Activated effector memory CD4-positive, alpha-beta T cell treated with anti-CD3 and anti-CD28 coated beads, Interleukin-2, amount 50 U/mL, for 16 hours (primary cell): ENCODE measurements at places on chromosomes 4 and X.

GRCh38 chrX:10239611-10240064, 82.9 kb downstream of the CLCN4 start:
- DNase-seq = no peak

GRCh38 chr4:181475359-181475758, 767.8 kb upstream of the TENM3 start:
- no peak for DNase-seq

GRCh38 chr4:55485821-55486220, 60.9 kb downstream of the CLOCK start:
- no peak for DNase-seq

GRCh38 chrX:46703980-46704379, 54.9 kb downstream of the SLC9A7 start:
- no peak for DNase-seq

- DNase-seq = no peak
Observed at GRCh38 chr4:113740857-113741379, 20.6 kb downstream of the CAMK2D start.

GRCh38 chrX:109720947-109721346, 12.1 kb downstream of the ACSL4 start:
- no peak for DNase-seq

- no peak for DNase-seq
Observed at GRCh38 chr4:185716141-185716551, 95.8 kb downstream of the SORBS2 start.

GRCh38 chrX:68533656-68534055, 34.8 kb downstream of the YIPF6 start:
- DNase-seq = no peak

DNA sequence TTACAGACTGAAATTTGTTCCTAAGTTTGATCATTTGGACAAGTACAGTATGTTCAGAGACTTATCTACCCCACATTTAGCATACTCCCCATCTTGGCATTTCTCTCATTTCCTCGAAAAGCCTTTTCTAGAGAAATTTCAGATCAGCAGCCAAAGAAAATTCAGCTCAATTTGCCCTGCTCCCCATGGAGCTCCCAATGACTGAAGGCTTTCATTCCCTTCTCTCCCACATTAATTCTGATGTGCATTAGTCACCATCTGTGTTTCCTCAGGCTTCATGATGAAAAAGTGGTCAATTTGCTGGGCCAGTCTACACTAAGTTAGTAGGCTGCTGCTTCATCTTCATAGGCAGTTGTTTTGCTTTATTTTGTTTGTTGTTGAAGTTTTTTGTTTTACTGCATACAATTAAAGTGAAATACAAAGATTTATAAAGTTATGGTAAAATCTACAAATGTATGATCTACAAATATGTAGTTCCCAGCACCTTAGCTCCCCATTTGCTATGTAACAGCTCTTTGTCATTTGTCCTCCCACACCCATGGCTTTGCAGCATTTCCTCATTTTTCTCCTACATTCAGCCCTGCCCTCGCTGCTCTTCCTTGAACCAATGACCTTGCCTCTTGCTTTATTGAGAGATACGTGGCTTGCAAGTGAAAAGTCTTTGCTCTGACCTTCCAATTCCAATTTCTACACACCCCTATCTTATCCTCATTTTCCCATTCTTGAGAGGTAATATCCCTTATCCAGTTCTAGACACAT, 193.9 kb downstream of the ANAPC10 start:
- DNase-seq = no peak

- DNase-seq = no peak
Observed at GRCh38 chr4:189858435-189858834, 82.2 kb upstream of the FRG1 start.

- no peak for DNase-seq
Observed at GRCh38 chr4:138869165-138869564, 146.4 kb upstream of the NOCT start.

- no peak for DNase-seq
Observed at GRCh38 chr4:110107866-110108265, 90.5 kb downstream of the ELOVL6 start.

- DNase-seq = no peak
Observed at GRCh38 chrX:117568238-117568637, 548.4 kb downstream of the KLHL13 start.

- no peak for DNase-seq
Observed at GRCh38 chr4:66613591-66613990, 931.7 kb downstream of the CENPC start.

GRCh38 chr4:169295822-169296221, 25.1 kb upstream of the SH3RF1 start:
- no peak for DNase-seq

DNA sequence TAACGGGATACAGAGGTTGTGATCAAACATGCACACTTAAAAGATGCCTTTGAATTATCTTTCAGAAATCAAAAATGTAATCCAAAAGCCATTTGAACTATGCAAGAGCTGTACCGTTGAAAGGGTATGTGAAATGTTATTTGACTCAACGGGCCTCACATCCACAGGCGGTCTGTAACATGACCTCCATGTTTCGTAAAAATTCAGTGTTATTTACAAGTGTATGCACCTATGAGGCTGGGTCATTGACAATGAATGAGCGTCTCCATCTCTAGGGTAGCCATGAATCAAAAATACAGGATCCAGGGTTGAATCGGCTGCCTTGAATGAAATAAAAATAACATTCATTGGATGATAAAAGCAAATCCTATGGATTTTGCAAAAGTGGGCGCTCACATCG, 100.1 kb downstream of the CRLF2 start:
- DNase-seq = no peak

DNA sequence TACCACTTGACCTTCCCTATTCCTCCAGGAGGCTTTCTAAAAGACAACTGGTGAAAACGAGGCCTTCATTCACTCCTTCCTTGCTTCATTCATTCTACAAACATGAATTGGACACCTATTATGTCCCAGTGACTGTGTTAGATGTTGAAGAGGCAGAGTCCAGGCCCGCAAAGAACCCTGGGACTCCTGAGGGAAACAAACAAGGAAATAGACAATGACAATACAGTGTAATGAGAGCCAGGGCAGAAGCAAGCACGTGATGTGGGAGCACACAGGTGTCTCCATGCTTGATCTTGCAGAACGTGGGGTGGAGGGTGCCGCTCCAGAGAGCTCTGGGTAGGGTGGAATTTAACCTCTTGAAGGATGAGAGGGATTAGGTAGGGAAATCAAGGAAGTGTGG, 137.6 kb upstream of the KLF3 start:
- no peak for DNase-seq

DNA sequence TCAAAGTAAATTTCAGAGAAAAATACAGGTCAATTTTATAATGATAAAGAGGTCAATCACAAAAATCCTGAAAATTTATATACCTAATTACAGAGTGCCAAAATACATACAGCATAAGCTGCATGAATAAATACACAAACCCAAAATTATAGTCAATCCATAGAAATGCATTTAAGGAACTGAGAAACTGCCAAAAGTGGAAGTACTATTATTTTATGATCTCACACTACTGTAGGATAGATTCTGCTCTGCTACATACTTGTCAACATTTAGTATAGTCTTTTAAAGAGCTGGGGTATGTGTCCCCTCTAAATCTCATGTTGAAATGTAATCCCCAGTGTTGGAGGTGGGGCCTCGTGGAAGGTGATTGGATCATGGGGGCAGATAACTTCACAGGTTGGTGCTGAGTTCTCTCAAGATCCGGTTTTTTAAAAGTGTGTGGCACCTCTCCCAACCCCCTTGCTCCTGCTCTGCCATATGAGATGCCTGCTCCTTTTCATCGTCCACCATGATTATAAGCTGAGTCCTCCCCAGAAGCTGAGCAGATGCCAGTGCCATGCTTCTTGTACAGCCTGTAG, 31.8 kb downstream of the CHIC2 start:
- no peak for DNase-seq

DNA sequence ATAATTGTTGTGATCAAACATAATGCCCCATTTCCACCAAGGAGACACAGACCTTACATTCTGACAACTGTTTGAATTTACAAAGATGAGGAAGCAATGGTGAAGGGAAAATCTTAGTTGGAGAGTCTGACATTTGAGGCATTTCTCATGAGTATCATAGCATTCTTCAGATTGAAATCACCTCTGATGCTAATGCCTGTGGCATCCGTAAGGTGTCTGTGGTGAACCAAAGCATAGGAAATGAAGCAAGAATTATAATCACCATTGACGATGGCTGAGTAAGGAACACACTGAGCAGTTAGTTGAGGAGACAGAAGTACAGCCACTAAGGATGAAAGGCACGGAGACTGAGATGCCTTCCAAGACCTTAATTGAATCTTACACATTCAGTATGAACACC, 575.7 kb downstream of the TRIML1 start:
- DNase-seq = no peak

DNA sequence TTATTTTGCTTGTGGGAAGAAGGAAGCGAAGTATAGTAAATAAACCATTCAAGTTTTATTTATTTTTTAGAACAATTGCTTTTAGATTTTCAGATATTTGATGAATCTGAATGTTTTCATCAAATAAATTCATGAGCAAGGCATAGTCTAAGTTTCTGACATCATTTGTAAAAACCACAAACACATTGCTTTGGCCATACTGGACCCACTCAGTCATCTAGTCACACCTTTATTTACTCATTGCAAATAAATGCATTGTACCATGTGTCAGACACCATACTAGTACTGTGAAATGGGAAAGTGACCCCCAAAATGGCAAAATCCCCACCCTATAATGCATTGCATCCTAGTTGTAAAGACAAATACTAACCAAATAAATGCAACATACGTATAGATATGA, 449.1 kb upstream of the SMIM31 start:
- no peak for DNase-seq

GRCh38 chr4:38740303-38740702, 42.5 kb downstream of the TLR10 start:
- DNase-seq = no peak

DNA sequence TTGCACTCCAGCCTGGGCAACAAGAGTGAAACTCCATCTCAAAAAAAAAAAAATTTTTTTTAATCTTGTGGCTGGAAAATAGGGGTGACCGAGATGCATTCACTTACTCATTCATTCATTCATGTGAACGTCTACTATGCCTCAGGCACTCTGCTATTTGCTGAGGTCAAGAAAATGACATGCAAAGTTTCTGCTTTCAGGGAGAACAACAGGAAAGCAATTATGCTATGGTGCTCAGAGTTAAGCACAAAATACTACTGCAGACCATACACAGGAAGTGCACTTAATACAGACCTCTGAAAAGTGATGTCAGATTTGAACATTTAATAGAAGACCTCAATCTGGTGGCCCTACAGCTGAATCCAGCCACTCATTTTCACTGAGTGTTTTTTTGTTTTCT, 59.6 kb upstream of the DUSP21 start:
- no peak for DNase-seq

DNA sequence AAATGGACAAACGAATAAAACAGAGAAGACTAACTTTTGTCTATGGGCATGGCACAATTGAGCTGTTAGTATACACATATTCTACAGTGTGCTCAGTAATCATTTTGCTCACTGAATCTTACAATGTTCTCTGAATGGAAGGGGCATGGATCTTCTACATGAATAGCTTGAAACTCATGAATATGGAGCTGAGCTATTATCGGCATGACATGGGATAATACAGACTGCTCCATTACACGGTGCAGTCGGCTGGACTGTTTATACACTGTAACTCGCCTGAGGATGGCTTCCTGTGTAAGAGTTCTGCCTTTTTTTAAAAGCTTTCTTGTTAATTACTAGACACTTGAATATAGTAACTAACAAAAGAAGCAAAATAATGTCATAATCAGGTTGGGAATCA, 368.5 kb upstream of the MAD2L1 start:
- no peak for DNase-seq

DNA sequence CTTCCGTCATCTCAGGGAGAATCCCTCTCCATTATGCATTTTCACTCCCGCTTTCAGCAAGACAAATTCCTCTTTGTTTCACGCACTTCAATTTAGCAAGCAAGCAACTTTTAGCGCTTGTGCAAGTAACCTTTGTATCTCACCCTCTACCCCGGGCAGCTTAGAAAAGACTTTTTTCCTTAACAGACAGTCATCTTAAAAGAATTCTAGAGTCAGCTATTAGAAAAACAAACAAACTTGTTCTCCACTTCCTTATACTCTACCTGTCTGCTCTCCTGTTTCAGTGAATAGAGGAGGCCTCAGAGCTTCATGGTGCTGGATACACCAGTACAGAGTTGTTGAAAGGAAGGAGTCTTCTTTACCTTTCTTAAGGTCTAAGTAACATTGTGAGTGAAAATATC, 12.1 kb downstream of the TIGD2 start:
- DNase-seq = no peak

DNA sequence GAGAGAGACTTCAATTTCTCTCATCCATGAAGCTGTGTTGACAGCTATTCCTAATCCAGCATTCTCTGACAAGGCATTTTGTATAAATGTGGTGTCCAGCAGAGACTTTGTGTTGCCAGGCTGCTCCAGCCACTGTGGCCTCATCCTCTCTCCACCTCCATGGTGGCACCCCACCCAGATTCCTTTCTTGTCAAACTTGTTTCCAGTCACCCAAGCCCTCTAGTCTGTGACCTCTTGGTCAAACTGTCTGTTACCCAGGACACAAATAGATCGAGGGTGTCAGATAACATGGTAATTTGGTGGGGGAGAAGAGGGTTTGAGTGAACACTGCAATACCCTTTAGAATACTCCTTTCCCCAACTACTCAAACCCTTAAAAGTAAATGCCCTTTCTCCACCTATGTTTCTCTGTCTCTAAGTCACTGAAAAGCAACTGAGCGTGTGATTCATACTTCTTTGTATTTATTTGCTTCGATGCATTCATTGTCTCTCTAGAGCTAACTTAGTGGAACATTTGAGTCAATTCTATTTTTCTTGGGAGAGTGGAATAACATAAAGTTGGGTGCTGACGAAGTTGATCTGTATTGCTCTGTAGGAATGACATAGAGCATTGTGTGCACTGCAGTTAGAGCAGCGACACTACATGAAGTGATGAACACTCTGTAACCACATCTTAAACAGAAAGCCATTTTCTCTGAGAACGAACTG, 13.7 kb downstream of the PITX2 start:
- DNase-seq = no peak

GRCh38 chr4:150593996-150594395, 12.0 kb downstream of the MAB21L2 start:
- no peak for DNase-seq

DNA sequence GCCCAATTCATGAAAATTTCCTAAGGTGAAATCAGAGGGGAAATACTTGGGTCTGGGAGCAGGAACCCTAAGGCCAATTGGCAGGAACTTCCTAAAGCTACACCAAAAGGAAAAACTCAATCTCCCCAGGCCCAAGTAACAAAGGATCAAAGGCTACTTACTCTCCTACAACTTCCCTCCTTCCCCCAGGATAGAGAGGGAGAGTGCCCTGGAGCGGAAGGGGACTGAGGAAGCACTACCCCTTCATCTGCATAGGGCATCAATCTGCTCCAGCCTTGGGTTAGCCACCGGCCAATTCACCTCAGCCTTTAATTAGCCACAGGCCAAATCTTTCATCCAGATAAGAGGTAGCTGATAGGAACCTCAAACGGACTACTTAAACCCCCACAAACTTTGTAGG, 55.0 kb downstream of the SLC34A2 start:
- no peak for DNase-seq

- DNase-seq = no peak
Observed at GRCh38 chrX:71056867-71057266, 11.3 kb downstream of the SNX12 start.
